Cardiac ventricle fibroblast (primary cell): ENCODE measurements at places on chromosomes 6 and 20. TPM values are rescaled to one million over a fixed set of nuclear protein-coding genes. Genes with fewer than 3 reads are reported as not detected.

The SLC16A10 gene
- total RNA-seq: not detected in 2 replicates

The MEP1A gene
- not detected in 2 replicates for total RNA-seq

The RAD21L1 gene
- total RNA-seq: not detected in 2 replicates

The ZNF311 gene
- total RNA-seq: 0.20 and 0.56 TPM in 2 replicates

The RSPH9 gene
- total RNA-seq: 0.19 TPM in 1 of 2 replicates, not detected in the other

The CCN6 gene
- not detected in 2 replicates for total RNA-seq

The RRAGD gene
- total RNA-seq: 0.20 and 0.75 TPM in 2 replicates

The KCNK16 gene
- total RNA-seq: not detected in 2 replicates

The FAM217A gene
- not detected in 2 replicates for total RNA-seq

The ADGB gene
- total RNA-seq: not detected in 2 replicates

The OR10C1 gene
- not detected in 2 replicates for total RNA-seq

The ATP6V1G2 gene
- 0.25 and 2.1 TPM in 2 replicates for total RNA-seq

The ANGPT4 gene
- total RNA-seq: 0.05 and 0.06 TPM in 2 replicates

The OR2J2 gene
- not detected in 2 replicates for total RNA-seq

The NFATC2 gene
- 0.05 and 0.31 TPM in 2 replicates for total RNA-seq

The LTV1 gene
- total RNA-seq: 15.1 and 15.2 TPM in 2 replicates

The SLC35D3 gene
- total RNA-seq: not detected in 2 replicates

The CD24 gene
- 0.12 and 0.15 TPM in 2 replicates for total RNA-seq

The COL10A1 gene
- not detected in 2 replicates for total RNA-seq

The ATP5F1E gene
- total RNA-seq: 18.9 TPM in 2 replicates
